Psoas muscle (tissue), 8 donors: ENCODE measurements at places on chromosomes 1 and 21. TPM values are rescaled to one million over a fixed set of nuclear protein-coding genes. Genes with fewer than 3 reads are reported as not detected.

DNA sequence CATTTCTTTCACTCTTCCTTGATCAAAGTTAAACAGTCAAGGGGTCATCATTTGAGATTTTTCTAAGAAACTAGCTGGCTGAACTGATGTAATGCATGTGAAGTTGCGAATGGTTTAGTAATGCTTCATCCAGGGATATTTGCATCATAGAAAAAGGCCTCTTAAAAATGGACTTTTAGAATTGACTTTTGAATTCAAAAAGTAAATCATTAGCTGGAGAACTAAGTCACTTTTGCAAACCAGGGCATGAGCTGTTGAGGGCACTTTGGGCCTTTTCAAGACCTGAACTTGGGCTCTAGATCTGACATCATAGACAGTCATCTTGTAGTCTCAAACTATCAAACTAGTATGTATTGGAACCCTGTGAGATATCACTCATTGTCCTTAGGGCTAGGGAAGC is 85.0 kb downstream of the GRIK1 start:
- no peak for DNase-seq

PEX10 gene
- total RNA-seq, result 15.6 TPM

GRCh38 chr1:36183309-36183856 is 27.4 kb downstream of the MAP7D1 start:
- no peak for DNase-seq

KRTAP12-2 gene
- not detected for total RNA-seq

DNA sequence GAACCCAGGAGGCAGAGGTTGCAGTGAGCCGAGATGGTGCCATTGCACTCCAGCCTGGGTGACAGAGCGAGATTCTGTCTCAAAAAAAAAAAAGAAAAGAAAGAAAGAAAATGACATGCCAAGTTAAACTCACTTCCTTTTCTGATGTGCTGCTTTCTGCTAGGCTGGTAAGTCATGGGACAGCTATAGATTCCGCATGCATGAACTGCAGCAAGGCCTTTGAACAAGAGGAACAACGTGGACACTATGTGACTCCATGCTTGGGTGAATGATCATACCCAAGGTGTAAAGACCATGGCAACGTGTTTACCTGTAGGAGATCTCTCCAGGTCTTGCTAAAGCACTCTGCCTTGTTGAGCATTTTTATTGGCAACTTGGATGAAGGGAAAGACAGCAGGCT is 10.3 kb upstream of the TTF2 start:
- DNase-seq, result no peak

DNA sequence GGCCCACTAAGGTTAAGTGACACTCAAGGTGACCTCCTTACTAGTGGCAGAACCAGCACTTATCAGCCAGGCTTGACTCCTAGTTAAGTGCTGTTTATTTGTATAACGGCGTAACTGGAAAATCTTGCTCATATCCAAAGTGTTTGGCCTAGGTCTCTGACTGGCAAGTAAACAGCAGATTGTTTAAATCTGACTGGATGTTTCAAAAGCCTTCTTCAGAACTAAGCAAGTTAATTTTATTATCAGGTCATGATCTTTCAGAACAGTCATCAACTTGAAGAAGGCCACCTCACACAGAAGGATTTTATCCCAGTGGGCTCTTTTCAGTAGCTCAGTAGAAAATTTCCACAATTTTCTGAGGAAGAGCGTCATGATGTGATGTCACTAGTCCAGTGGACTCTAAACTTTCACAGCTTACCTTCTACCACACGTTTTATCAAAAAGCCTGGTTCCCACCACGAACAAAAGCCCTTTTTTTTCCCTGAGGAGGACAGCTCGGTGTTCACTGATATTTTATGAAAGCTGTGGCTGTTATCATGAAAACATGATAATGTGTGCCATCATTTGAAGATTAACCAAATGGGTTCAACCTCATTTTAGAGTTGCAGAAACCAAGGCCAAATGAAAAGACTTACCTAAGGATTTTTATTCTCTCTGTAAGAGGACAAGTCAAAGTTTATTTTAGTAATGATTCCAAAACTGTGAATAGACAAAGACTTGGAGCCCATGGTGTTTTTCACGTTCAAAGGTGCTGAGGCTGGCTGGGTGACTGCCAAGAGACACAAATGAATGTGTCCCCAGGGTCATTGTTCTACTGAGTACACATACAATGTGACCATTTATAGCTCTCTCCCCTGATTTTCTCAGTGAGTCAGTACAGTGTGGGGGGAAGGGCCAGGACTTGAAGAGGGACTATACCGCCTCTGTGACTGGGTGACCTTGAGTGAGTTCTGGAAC is 9.1 kb downstream of the SGIP1 start:
- DNase-seq, result no peak

DNA sequence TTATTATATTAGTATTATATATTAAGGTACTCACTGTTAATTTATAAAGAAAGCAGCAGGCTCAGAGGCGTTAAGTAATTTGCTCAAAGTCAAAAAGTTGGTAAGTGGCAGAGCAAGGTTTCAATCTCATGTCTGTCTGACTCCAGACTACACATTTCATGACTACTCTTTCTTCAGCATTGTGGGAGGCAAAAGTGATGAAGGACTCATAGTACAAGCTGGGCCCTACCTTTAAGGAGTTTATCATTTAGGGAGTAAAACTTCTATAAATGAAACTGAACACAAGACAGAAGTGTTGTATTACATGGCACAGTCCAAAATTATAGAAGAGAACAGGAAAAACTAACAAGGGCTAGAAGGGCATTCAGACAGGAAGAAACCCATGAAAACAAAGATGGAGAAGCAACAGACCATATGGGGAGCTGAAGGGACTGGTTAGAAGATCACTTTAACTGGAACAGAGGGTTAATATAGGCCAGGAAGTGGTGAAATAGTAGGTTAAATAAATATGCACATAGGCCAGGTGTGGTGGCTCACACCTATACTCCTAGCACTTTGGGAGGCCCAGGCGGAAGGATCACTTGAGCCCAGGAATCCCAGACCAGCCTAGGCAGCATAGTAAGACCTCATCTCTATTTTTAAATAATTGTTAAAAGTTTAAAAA is 11.5 kb downstream of the SORT1 start:
- DNase-seq, result no peak

- DNase-seq, result no peak
Measured at GRCh38 chr1:67704351-67704750, 19.4 kb downstream of the GADD45A start.

DNA sequence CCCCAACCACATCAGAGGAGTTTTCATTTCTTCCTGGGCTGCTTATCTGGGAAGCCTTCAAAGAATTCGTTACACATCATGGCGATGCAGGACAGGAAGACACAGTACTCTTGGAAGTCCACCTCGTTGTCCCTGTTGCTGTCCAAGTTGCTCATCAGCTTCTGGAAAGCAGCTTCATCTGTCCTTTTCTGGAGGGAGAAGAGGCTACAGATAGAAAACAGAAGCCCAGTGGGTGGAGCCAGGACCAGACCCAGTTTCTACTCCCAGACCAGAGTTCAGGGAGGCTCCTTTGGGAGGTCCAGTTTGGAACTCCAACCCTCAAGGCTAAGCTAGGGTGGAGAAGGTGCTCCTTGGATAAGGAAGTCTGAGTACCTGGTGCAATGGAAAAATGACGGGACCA is 1.9 kb downstream of the S100A4 start:
- DNase-seq, result no peak

CLCA1 gene
- total RNA-seq, result 0.09 TPM

DNA sequence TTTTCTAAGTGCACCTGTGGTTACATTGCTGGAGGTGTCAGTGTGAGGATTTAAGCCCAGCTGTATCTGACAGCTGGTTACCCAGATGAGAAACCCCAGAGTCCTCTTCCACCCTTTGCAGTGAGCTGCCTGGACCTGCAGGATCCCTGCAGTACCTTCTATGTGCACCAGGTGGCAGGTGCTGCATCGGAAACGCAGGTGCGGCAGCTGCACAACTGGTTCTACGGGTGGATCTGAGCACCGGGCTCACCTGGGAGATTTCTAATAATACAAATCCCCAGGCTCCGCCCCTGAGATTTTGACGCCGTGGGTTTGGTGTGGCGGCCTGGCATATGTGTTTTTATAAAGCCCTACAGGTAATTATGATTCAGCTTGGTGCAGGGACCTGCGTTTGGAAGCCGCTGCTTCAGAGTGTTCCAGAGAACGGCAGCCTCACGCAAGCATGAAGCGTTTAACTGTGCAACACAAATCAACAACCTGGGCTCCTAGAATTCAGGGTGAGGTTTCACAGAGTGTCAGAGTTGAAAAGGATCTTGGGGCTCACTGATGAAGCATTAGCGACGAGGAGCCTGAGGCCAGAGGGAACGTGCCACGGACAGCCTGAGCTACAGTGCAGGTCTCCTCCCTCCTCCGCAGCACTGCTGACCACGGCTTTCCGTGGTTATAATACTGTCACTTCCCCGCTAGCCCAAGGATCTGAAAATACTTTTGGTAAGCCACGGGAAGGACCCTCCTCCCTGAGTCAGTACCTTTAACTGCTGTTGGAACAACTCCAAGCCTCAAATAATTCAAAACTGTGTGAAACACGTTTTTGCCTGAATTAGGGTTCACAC is 96.7 kb upstream of the TRABD2B start:
- DNase-seq, result no peak

PLEKHA6 gene
- 1.5 TPM for total RNA-seq

INAVA gene
- not detected for total RNA-seq

DNA sequence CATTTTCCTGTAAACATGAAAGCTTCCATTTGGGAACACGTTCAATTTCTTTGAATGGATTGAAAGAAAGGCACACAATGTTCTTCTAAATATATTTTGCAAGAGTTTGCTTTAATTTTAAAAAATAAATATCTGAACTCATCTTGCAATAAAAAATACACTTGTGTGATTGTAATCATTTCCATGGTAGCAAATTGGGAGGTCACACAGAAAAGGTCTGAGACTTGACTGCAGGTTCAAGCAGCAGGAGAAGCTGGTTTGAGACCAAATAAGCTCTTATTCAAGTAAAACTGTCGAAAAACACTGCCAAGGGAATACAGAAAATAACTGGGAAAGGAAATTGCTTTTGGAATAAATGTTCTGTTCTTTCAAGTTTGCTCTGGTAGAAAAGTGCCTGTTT is 498.9 kb downstream of the ADGRL2 start:
- no peak for DNase-seq

SPRR5 gene
- total RNA-seq, result not detected

- DNase-seq, result no peak
Measured at GRCh38 chr1:29786791-29787732, 550.7 kb downstream of the PTPRU start.

- DNase-seq, result no peak
Measured at GRCh38 chr1:226476648-226477319, 68.9 kb upstream of the PARP1 start.

- DNase-seq, result no peak
Measured at GRCh38 chr1:15493869-15494390, 18.0 kb downstream of the CELA2B start.

DNA sequence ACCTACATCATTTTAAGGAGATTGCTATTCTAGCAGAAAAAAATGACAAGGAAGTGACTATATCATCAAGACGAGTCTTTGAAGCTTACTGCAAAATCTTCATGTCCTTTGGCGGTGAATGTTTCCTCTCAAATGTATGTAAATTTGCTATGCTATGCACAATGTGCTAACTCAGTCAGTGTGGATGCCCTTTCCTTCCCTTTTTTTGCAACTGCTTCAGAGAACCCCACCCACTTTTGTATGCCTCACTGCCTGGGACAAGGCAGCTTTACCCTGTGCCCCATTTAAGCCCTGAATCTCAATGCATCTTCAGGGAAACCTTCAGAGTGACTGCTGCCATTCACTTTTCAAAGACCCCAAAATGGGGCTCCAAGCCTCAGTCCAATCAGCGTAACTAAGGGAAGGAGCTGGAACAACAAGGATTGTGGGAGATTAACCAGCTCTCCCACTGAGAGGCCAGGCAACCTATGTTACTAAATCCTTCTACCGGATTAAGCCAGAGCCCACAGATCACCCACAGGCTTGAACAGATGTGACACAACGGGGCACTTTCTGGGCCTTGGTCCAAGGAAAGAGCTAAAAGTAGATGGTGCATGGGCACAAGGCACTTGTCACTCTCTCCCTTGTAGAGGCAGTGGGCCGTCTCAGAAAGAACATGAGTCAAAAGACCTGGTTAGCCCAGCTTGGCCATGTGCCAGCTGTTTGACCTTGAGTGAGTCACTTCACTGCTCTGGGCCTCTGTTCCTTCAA is 154.4 kb downstream of the PLPP3 start:
- DNase-seq, result peak; percentile 85

GRCh38 chr1:170533298-170533697 is 1.3 kb downstream of the GORAB start:
- no peak for DNase-seq

DNA sequence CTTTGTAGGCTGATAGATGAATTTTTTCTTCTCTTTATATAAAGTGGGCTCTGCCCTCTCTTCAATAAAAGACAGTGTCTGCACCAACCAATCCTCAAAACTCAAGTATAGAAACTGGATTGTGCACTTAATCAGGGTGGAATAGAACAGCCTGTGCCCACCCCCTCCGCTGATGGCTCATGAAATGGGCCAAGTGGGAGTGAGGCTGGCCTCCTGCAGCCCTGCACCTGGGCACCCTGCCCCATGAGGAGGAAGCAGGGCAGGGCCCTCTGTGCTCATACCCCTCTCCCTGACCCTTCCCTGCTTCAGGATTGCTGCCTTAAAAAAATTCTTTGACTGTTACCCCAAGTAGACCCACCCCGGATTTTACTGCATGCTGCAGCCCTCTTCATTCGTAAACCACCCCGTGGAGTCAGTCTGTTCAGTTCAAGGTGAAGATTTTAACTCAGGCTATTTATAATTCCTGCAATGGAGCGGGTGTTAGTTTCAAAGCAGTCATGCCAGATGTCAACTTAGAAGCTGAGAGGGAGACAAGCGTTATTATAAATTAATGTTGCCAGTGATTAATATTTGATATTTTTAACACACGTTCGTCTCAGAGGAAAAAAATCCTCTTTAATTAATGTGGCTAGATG is 15.8 kb downstream of the PROK1 start:
- DNase-seq, result no peak

PTPRU gene
- 51.4 TPM for total RNA-seq

- no peak for DNase-seq
Measured at GRCh38 chr21:26982767-26983166, 15.9 kb upstream of the ADAMTS5 start.

RGS7 gene
- total RNA-seq, result not detected

DNA sequence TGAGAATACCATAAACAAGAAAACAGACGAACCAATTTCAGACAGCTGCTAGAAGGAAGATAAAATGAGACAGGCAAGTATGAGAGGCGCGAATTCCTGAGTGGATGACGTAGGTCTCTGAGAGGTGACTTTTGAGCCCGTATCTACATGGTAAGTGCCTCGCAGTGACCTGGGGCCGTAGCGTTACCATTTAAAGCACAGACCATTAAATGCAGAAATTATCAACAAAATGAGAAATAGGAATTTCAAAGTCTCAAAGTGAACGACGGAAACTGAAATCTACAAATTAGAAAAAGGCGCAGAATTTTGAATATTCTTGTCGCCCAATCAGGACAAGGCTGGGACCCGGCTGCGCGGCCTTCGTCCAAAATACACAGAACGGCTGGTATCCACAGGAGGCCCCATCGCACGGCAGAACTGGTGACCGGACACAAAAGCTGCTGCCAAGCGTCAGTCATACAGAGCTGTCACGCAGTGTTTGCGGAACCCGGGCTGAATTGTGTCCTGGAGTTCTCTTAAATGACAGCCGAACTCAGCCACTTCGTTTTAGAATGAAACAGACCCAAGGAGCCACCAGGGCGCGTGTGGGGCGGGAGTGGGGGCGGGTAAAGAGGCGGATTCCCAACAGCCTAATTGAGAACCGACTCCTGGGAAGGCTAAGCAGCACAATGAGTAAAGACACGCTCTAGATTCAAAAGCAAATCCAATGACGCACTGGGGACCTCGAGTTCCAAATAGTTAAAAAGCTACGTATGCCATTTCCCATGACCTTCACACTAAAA is 13.8 kb upstream of the BOLA1 start:
- peak; percentile 88 for DNase-seq
